Frontal cortex (tissue), 4 donors: ENCODE measurements at places on chromosomes 6 and 20. TPM values are rescaled to one million over a fixed set of nuclear protein-coding genes. Genes with fewer than 3 reads are reported as not detected.

Gene FNDC11
- 6.1 TPM for total RNA-seq

Gene TCFL5
- 6.1 TPM for total RNA-seq

GRCh38 chr6:143739341-143739851, 61.6 kb downstream of the PHACTR2 start:
- DNase-seq, result no peak

GRCh38 chr20:41476446-41476845, 109.8 kb upstream of the EMILIN3 start:
- no peak for DNase-seq

DNA sequence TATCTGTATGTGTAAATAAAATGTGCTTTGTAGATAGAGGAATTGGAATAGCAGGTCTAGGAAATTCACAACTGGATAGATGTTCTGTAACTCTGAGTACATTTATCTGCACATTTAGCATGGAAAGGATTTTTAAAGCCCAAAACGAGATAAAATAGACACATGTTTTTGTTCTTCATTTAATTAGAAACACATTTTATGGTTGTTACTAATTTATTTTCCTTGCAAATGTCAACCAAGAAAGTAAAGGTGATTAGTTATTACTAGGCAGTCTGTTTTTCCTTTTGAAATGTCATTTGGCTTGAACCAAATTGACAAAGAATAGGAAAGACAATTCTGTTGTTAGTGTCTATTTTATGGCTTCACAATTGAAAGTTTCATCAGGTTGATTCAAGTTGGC, 769 bp downstream of the PRL start:
- no peak for DNase-seq

DNA sequence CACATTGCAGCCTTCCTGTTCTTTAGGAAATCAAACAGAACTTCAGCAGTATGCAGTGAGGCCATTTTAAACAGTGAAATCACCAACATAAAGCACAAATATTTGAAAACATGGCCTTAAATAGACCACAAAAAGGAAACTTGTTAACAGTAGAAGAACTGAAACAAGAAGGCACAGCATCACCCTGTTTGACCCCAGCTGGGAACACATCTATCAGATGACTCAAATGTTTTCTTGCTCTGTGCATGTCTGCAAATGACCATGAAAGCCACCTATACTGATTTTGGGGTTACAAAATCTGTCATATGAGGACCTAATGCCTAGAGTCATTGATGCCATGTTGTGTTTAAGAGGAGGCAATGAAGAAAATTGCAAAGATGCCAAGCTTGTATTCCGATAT, 123.8 kb upstream of the ADGRF1 start:
- DNase-seq, result no peak
